ENCODE measurements at places on chromosomes 7 and 10. TPM values are rescaled to one million over a fixed set of nuclear protein-coding genes. Genes with fewer than 3 reads are reported as not detected.

GRCh38 chr10:75972491-75973276, 541.3 kb downstream of the LRMDA start:
- no peak overlapping the region for H3K27ac ChIP-seq
- H3K27me3 ChIP-seq: no peaks in the 10 kb centered on the region
- no peak overlapping the region for H3K4me3 ChIP-seq

CPA4 gene
- total RNA-seq: not detected

NXPH1 gene
- not detected for total RNA-seq

- DNase-seq: no peak
- H3K27me3 ChIP-seq: no peaks in the 10 kb centered on the region
- H3K36me3 ChIP-seq: no peaks in the 10 kb centered on the region
- no peaks in the 10 kb centered on the region for H3K4me1 ChIP-seq
These were observed 34.1 kb upstream of the PPP2R2D start for GRCh38 chr10:131866673-131867072.

DNA sequence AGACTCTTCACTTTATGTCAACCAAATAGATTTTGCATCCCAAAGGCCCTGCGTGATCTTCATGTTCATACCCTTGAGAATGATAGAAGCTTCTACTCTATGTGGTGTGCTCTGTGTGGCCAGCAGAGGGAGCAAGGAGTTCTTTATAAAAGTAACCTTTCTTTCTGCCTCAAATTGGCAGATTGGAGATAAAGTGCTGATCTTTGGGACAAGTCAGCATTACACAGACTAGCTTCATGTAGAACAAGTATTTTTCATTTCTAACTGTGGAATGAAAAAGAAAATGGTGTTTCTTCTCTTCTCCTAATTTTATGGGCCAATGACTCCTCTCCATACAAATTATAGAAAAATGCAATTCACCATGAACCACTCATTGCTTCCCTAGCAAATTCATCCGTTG, 1214.1 kb downstream of the SORCS1 start:
- no peak overlapping the region for H3K4me3 ChIP-seq
- no peaks in the 10 kb centered on the region for H3K4me1 ChIP-seq
- H3K27me3 ChIP-seq: no peaks in the 10 kb centered on the region
- H3K36me3 ChIP-seq: no peaks in the 10 kb centered on the region
- no peak overlapping the region for H3K27ac ChIP-seq

DNA sequence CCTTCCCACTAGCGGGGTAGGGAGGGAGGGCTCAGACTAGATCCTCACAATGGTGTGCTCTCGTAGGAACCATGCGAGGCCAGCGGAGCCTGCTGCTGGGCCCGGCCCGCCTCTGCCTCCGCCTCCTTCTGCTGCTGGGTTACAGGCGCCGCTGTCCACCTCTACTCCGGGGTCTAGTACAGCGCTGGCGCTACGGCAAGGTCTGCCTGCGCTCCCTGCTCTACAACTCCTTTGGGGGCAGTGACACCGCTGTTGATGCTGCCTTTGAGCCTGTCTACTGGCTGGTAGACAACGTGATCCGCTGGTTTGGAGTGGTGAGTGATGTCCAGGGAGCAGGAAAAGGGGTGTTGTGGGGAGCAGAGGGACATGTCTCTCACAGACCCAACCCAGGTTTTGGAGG, 5.6 kb downstream of the ZDHHC16 start:
- H3K27me3 ChIP-seq: no peaks in the 10 kb centered on the region
- H3K4me3 ChIP-seq: no peak overlapping the region
- no peak overlapping the region for H3K27ac ChIP-seq
- DNase-seq: no peak
- H3K4me1 ChIP-seq: peaks cover 7% of the 10 kb centered on the region

SPAM1 gene
- 0.62 TPM for total RNA-seq
